ENCODE measurements at places on chromosomes 7 and 10. TPM values are rescaled to one million over a fixed set of nuclear protein-coding genes. Genes with fewer than 3 reads are reported as not detected.

Gene HGF
- 35.7 TPM for total RNA-seq

Gene ARHGAP22
- 15.4 TPM for total RNA-seq

Gene SYT15B
- 1.8 TPM for total RNA-seq

DNA sequence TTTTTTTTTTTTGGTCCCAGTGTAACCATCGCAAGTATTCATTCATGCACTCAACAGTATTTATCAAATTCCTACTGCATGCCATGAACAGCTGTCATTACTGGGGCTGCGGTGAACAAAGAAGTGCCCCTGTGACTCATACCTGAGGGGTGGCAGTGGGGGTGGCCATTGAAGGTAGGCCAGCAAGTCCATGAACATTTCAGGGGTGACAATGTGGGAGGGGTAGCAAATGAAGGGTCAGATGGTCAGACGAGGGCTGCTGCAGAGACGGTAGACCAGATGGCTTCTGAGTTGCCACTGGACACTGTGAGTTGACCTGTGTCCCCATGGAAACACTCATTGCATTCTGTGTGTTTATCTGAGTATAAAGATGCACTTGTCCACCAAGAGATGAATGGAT is 92.5 kb upstream of the PITRM1 start:
- no peak for DNase-seq
- no peaks in the 10 kb centered on the region for H3K4me1 ChIP-seq
- no peak overlapping the region for H3K4me3 ChIP-seq

GRCh38 chr10:114271779-114272167 is 32.7 kb downstream of the VWA2 start:
- no peaks in the 10 kb centered on the region for H3K27me3 ChIP-seq
- peak; percentile 17 for DNase-seq
- H3K27ac ChIP-seq = no peak overlapping the region
- H3K36me3 ChIP-seq = no peaks in the 10 kb centered on the region
- H3K4me3 ChIP-seq = no peak overlapping the region

GRCh38 chr10:42707234-42707633 is 68.9 kb upstream of the ZNF33B start:
- no peaks in the 10 kb centered on the region for H3K36me3 ChIP-seq
- no peak overlapping the region for H3K27ac ChIP-seq
- no peaks in the 10 kb centered on the region for H3K27me3 ChIP-seq
- no peak overlapping the region for H3K4me3 ChIP-seq

GRCh38 chr10:29590915-29591650 is 43.7 kb downstream of the SVIL start:
- no peak overlapping the region for H3K4me3 ChIP-seq
- H3K4me1 ChIP-seq = peaks cover 93% of the 10 kb centered on the region
- H3K27me3 ChIP-seq = no peaks in the 10 kb centered on the region
- DNase-seq = no peak
- H3K36me3 ChIP-seq = no peaks in the 10 kb centered on the region
- H3K27ac ChIP-seq = peak overlapping the region; percentile 45

DNA sequence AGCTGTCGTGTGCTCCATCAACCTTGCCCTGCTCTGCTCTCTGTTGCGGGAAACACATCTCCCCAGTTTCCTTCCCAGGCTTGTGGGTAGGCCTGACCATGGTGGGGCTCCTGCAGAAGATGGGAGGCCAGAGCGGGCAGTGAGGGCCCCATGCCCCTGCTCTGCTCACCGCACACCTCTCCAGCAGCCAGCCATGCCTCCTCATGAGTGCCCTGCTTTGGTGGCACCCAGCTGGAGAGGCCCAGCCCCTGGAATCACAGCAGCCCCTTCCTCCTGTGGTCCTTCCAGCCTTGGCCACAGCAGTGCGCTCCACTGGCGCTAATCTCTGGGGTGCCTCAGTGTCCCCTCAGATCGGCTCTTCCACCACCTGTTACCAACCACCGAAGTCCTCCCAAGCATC is 4.2 kb upstream of the OPN4 start:
- no peak overlapping the region for H3K27ac ChIP-seq
- no peak overlapping the region for H3K4me3 ChIP-seq
- no peaks in the 10 kb centered on the region for H3K27me3 ChIP-seq
- peaks cover 8% of the 10 kb centered on the region for H3K4me1 ChIP-seq
- no peaks in the 10 kb centered on the region for H3K36me3 ChIP-seq

DNA sequence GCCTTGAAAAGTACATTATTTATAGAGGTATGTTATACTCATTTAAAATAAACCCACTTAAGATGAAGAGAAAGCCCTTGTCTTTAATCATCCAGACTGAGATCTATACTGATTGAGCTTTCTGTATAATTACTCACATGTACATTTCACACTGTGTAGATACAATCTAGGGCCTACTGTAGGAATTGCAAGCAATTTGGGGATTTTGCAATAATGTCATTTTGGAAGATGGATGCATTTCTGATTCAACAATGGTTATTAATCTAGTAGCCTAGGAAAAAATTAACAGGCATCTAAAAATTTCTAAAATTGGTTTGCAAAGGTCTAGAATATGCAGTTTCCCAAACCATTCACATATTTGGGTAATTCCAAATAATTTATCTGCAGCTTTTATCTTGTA is 132.2 kb downstream of the PDE1C start:
- H3K36me3 ChIP-seq = no peaks in the 10 kb centered on the region
- no peaks in the 10 kb centered on the region for H3K27me3 ChIP-seq
- no peak for DNase-seq
- no peaks in the 10 kb centered on the region for H3K4me1 ChIP-seq

DNA sequence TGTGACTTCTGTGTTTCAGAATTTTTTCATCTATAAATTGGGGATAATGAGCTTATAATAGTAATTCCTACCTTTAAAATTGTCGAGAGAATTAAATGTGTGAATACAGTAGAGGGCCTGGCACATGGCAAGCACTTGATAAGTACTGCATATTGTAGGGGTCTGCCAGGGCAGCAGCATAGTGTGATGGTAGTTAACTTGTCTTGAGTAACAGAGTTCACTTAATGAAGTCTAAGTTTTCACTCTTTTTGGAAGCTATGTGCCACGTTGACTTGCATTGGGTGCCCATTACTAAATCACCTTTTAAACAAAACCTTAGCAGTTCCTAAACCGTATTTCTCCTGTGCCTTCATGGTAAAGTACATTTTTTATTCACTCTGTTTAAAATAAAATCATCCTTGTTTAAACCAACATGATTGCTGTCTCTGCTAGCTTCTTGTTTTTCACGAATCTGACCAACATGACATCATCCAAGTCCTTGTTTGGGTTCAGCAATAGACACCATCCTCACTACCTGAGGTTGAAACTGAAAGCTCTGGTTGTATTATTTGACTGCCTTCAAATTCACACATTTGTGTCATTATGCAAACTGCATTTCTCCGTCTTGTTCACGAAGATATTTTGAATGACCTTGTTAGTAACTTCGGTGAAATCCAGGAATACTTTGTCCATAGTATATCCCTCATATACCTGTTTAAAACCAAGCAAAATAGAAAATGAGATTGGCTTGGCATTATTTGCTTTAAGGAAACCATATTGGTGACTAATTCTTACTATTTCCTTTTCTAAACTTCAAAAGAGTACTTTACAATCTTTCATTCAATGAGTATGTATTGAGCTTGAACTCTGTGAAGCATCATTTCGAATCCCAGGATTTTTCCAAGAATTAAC is 340.2 kb downstream of the SUGCT start:
- H3K4me1 ChIP-seq = peaks cover 3% of the 10 kb centered on the region
- no peak overlapping the region for H3K4me3 ChIP-seq
- H3K27me3 ChIP-seq = no peaks in the 10 kb centered on the region
- no peak for DNase-seq
- H3K36me3 ChIP-seq = no peaks in the 10 kb centered on the region

DNA sequence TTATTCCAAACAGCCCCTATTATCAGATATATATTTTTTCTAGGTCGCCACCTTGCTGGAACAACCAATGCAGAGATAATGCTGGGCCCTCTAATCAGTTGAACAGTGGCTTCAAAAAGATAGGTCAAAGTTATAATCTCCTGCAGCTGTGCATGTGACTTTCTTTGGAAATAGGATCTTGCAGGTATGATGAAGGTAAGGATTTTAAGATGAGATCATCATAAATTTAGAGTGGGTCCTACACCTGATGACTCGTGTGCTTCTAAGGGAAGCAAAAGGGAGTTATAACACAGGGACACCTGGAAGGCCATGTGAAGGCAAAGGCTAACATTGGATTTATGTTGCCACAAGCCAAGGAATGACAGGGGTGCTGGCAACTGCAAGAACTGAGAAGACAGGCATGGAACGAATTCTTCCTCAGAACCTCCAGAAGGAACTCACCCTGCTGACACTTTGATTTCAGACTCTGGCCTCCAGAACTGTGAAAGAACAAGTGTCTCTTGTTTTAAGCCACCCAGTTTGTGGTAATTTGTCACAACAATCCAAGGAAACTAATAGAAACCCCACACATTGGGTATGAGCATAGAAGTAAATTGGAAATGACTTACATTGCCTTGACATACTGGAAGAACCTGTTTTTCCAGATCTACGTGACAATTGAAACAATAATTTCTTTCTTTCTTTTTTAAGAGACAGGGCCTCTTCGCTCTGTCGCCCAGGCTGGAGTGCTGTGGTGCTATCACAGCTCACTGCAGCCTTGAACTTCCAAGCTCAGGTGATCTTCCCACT is 34.4 kb downstream of the CCDC71L start:
- no peak for DNase-seq
- H3K27ac ChIP-seq = no peak overlapping the region
- H3K27me3 ChIP-seq = no peaks in the 10 kb centered on the region
- peaks cover 31% of the 10 kb centered on the region for H3K4me1 ChIP-seq
- no peak overlapping the region for H3K4me3 ChIP-seq

DNA sequence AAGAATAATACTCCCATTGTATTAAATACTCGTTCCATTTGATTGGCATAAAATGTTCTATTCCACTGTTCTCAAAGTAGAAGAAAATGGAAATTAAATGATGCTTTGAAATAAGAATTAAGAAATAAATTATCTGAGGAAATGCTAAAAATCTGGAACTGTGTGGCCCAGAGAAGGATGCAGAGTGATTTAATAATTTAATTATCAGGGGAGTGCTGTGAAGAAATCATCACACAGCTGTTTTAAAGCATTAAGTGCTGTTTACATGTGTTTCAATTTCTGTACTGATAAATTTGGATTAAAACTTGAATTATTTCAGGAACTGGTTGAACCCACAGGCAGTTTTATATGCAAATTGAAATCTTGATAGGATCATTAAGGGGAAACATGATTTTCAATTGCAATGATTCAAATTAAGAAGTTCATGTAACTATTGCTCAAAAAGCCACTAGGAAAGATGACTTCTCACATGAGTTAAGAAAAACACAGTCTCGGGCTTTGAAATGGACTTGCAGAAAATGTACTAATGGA is 56.3 kb downstream of the COL28A1 start:
- no peak overlapping the region for H3K27ac ChIP-seq
- H3K4me3 ChIP-seq = no peak overlapping the region
- no peaks in the 10 kb centered on the region for H3K27me3 ChIP-seq
- DNase-seq = no peak
- no peaks in the 10 kb centered on the region for H3K4me1 ChIP-seq

DNA sequence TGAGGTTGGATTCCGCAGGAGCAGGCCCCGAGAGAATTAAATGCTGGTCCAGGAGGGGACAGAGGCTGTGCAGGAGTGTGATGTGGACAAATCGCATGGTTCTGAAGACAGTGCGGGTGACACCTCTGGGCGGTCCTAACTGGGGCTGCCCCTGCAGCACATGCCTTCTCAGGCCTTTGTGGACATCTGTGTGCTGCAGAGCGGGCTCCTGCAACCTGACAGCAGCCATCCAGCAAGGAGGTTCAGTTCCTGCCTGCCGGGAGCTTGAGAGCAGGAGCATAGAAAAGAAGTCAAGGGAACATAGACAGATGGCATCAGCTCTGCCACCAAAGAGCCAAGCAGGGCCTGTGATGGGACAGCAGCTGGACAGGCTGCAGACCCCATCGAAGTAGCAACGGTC is 135.9 kb upstream of the PPP2R2D start:
- H3K4me1 ChIP-seq = no peaks in the 10 kb centered on the region
- no peaks in the 10 kb centered on the region for H3K27me3 ChIP-seq
- no peaks in the 10 kb centered on the region for H3K36me3 ChIP-seq
- DNase-seq = no peak
- no peak overlapping the region for H3K27ac ChIP-seq

DNA sequence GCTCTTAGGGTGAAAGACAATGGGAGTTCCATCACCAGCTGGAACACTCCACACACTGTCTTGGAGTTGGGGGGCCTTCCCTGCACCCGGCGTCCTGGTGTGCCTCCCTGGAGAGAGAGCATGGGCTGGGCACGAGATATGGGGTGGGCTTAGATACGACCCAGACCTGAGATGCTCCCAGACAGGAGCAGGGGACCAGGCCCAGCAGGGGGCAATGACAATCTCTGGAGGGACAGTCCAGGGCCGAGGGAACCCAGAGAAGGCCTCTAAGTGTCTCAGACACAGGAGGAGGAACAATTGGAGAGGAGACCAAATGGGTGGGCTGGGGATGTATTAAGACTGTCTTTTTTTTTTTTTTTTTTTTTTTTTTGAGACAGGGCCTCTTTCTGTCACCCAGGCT is 40.0 kb downstream of the MYL10 start:
- no peaks in the 10 kb centered on the region for H3K4me1 ChIP-seq
- no peaks in the 10 kb centered on the region for H3K27me3 ChIP-seq
- H3K27ac ChIP-seq = no peak overlapping the region
- no peak overlapping the region for H3K4me3 ChIP-seq
- no peaks in the 10 kb centered on the region for H3K36me3 ChIP-seq

DNA sequence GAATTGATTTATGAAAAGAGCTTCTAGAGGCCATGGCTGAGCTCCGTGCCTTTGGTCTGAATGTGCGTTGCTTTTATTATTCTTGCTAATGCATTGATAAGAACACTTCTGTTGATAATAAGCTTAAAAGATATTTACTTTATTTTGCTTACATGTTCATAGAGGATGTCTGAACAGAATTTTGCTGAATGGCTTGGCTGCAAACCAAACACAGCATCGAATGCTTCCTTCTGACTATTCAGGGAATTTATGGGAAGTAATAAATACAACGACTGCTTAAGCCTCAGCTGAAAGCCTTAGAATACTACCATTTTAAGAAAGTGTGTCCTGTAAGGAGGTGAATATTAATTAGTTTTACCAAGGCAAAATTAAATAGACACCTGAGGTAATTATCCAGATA is 643.5 kb upstream of the POT1 start:
- no peaks in the 10 kb centered on the region for H3K27me3 ChIP-seq
- no peak for DNase-seq
- H3K36me3 ChIP-seq = no peaks in the 10 kb centered on the region
- no peak overlapping the region for H3K27ac ChIP-seq
- no peak overlapping the region for H3K4me3 ChIP-seq
- no peaks in the 10 kb centered on the region for H3K4me1 ChIP-seq

DNA sequence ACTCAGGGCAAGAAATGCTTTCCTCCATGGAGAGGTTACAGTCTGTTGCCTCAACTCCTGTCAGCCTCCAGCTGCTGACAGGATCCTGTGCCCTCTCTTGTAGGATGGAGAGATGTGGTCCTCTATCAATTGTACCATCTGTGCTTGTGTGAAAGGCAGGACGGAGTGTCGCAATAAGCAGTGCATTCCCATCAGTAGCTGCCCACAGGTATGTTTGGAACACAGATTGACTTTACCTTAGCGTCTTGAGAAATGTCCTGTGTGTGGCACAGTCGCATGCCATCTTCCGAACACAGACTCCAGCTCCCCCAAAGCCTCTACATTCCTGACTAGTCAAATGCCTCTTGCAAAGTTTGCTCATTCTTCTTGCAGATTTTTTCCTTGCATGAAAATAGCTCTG is 152.6 kb downstream of the BMPER start:
- H3K36me3 ChIP-seq = no peaks in the 10 kb centered on the region
- no peaks in the 10 kb centered on the region for H3K4me1 ChIP-seq
- H3K27me3 ChIP-seq = no peaks in the 10 kb centered on the region

- H3K4me3 ChIP-seq = no peak overlapping the region
- no peaks in the 10 kb centered on the region for H3K4me1 ChIP-seq
- H3K36me3 ChIP-seq = no peaks in the 10 kb centered on the region
- H3K27ac ChIP-seq = no peak overlapping the region
These were observed 37.6 kb downstream of the GRM8 start for GRCh38 chr7:127214956-127215718.

Measured in thoracic aorta (tissue), 2 donors.